ENCODE measurements at places on chromosomes 11 and 22.
A peak's percentile ranks its signal among the peaks of the same experiment; 100 is the strongest.

GRCh38 chr11:76978239-76978638 is 56.0 kb upstream of the B3GNT6 start:
- DNase-seq, result no peak

DNA sequence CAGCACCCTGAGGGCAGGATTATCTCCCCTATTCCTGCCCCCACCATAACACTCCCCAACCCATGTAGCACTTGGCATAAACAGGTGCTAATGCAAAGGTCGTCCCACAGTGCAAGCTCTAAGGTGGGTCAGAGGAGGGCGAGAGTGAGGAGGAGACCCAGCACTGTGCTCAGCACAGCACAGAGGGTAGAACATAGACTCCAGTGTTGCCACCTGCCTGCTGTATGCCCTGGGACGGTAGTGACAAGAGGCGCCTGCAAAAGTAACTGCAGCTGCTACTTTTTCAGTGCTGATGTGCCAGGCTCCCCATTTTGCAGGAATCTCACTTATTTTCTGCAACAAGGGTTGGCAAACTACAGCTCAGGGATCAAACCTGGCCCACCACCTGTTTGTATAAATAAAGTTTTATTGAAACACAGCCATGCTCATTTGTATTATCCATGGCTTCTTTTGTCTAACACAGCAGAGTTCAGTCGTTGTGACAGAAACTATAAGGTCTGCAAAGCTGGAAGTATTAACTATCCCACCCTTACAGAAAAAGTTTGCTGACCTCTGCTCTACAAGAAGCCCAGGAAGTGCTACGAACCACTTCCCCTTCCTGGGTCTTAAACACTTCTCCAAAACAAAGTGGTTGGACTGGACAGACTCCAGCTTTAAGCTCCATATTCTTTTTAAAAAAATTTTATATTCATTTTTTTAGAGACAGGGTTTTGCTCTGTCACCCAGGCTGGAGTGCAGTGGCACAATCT is 16.9 kb upstream of the CDC42BPG start:
- no peak for DNase-seq

GRCh38 chr11:31958076-31958735 is 132.7 kb upstream of the RCN1 start:
- no peak for DNase-seq

GRCh38 chr11:115144914-115145313 is 359.3 kb downstream of the CADM1 start:
- DNase-seq, result peak; percentile 72

DNA sequence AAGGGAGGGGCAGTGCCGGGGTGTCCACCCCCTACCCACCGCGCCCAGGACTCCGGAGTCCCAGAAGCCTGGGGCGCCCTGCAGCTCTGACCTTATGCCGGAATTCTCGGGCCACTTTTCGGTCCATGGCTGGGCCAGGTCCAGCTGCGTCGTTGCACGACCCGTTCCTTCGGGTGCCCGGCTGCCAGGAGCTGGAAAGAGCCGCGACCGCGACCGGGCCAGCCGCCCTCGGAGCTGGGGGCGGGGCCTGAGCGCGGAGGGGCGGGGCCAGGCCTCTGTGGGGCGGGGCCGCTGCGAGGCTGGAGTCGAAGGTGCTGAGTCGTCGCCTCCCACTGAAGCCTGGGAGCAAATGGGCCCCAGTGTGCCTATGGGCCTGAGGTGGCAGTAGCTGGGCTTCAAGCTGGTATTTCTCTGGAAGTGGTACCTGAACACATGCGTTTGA is at the start of gene USH1C:
Gene USH1C, minus strand, starts transcription at position 236 of the 442 bp plus-strand sequence. Its CDS starts 109 bp downstream, at position 127.
- no peak for DNase-seq
